ENCODE measurements at places on chromosomes 13 and 19.

- no peak for DNase-seq
These were observed 223.8 kb downstream of the MAB21L1 start for GRCh38 chr13:35252536-35253205.

GRCh38 chr13:111027458-111028439 is 87.4 kb upstream of the ARHGEF7 start:
- no peak for DNase-seq

GRCh38 chr13:66329988-66330451 is 900.1 kb downstream of the PCDH9 start:
- DNase-seq, result no peak

- DNase-seq, result no peak
These were observed 4.6 kb upstream of the DNM2 start for GRCh38 chr19:10713317-10713716.

DNA sequence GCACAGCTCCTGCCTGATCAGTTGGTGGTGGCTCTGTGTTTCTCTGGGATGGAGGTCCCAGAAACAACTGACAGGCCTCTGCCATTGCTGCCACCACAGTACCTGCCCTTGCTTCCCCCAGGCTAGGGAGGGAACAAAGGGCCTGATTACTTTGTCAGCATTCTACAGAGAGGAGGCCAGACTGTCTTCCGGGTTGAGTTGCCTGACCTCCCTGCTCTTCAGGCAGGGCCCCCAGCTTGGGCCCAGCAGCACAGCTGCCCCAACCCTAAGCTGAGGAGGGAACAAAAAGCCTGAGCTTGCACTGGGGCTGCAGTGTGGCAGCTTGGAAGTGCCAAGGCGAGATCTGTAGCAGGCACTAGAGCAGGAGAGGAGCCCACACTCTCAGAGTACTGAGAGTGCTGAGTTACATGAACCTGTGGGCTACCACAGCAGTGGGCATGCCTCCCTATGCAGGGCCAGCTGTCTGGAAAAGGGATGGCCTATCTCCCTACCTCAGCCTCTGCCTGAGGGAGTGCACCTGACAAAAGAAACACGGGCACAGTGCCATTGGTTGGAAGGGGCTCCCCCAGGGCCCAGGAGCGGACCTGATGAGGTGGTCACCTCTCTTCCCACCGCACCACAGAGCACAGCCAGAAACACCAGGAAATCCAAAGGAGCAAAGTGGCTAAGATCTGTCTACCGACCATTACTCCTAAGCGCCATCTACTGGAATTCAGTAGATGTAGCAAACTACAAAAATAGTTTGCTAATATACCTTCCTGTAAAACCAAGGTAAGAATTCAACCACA is 24.4 kb downstream of the SLC25A15 start:
- no peak for DNase-seq

- no peak for DNase-seq
These were observed 84.4 kb downstream of the ESD start for GRCh38 chr13:46712524-46712923.

- DNase-seq, result no peak
These were observed 19.8 kb upstream of the PCDH8 start for GRCh38 chr13:52868190-52868589.

DNA sequence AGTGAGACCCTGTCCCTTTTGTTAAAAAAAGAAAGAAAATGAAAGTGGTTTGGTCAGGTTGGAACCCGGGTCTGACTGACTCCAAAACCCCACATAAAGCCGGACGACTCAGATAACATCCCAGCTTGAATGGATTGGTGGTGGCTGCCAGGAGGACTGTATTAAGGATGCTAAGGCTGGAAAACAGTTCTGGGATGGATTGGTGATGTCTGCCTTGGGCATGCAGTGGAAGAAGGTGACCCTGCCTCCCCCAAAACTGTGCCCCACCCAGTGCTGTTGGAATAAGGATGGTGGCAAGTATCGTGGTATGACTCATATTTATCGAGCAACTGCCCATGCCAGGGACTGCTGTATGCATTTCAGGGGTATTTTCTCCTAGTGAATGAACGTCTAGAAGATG is 18.5 kb upstream of the COLGALT1 start:
- DNase-seq, result no peak

DNA sequence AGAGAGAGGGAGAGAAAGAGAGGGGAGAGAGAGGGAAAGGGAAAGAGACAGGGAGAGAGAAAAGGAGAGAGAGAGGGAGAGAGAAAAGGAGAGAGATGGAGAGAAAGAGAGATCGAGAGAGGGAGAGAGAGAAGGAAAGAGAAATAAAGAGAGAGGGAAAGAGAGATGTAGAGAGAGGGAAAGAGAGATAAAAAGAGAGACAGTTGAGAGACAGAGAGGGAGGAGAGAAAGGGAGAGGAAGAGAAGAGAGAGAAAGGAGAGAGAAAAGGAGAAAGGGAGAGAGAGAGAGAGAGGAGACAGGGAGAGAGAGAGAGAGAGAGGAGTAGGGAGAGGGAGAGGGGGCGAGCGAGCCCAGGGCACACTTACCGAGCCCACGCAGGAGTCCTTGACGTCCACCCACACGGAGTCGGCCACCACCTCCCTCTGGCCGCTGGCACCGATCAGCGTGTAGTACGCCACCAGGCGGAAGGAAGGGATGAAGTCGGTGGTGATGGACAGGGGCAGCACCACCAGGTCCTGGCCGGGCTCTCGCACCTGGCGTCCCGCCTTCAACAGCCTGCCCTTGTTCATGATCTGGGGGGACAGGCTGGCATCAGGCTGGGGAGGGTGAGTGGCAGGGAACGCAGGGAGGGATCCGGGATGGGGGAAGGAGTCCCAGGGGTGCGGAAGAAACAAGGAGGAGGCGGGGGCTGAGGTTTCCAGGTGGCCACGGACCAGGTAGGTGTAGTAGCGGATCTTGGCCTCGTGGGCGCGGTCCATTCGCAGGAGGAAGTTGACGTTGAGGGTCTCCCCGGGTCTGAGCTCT is 10.0 kb downstream of the C3 start:
- DNase-seq, result no peak

DNA sequence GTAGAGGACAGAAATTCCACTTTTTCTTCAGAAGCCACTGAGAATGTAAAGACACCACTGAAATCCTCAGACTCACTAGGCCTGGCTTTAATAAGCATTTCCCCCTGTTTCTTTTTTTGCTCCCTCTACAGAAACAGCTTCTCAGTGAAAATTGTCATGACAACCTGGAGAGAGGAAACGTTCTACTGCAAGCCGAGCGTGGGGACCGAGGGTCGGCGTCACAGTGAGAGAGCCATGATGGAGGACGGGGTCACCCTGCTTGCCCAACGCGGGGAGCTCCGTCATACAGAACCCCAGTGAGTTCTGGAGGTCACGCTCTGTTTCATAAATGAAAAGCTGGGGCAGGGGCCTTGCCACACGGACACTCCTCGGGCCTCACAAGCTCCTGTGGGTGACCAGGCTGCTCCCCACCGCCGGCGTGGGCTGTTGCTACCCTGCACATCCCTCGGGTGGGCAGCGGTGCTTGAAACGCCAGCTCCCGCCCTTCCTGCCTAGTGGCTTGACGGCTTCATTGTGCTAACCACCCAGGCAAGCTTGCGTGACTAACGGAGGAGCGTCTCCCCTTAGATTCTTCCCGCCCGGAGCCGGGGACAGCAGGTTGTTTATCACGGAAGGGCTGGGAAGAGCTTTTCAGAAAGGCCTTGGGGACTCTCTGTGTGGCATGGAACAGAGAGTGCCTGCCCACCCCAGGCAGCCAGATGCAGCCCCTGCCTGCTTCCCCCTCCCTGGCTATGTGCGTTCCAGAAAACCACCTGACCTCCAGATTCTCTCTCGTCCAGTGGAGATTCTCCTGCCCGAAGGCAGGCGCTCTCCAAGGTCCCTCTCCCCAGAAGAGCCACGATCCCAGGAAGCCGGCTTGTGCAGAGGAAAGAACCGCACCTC is 153.6 kb downstream of the KATNAL1 start:
- no peak for DNase-seq

DNA sequence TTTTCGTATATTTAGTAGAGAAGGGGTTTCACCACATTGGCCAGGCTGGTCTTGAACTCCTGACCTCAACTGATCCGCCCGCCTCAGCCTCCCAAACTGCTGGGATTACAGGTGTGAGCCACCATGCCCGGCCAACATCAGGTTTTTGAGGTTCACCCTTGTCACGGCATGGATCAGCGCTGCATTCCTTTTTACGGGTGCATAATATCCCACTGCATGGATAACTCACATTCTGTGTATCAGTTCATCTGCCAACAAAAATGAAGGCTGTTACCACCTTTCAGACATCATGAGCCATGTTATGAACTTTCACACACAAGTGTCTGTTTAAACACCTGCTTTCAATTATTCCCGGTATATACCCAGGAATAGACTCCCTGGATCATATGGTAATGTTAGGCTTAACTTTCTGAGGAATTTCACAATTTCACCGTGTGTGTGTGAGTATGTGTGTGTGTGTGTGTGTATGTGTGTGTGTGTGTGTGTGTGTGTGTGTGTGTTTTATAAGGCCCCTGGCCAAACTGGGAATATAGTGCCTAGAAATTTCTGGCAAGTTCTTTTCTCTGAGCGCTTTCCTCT is 52.2 kb downstream of the AP1M1 start:
- no peak for DNase-seq

DNA sequence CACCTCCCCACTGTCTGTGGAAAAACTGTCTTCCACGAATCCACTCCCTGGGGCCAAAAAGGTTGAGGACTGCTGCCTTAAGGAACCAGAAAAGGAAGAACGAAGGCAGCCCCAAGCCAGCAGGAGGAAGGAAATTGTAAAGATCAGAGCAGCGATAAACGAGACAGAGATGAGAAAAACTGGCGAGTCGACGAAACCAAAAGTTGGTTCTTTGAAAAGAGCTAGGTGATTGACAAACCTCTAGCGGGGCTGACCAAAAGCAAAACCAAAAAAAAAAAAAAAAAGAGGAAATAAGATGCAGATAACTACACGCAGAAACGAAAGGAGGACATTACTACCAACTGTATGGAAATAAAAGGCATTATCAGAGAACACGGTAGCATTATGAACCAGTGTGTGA is 76.9 kb downstream of the GADD45B start:
- DNase-seq, result peak; percentile 49

GRCh38 chr19:2051773-2052704 is 995 bp upstream of the MKNK2 start:
- peak; percentile 63 for DNase-seq

GRCh38 chr13:51519771-51520216 is 64.5 kb upstream of the WDFY2 start:
- DNase-seq, result no peak

DNA sequence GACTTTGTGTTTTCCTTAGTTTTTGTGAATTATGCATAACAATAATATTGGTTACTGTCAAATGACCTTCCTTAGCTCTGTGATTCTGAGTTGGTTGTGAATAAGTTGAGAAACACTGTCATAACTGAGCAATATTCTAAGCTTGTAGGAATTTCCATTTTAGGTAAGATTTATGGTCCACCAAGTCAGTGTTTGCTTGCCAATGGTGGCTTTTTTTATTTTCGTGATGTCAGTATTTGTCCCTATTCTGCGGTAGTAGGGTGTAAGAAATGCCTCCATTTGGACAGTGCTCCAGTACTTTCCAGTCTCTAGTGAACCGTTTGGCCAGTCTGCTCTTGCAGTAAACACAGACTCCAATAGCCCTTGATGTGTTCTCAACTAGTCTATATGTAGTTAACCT is 94.7 kb downstream of the FRY start:
- DNase-seq, result no peak

GRCh38 chr13:112956571-112957294 is 12.3 kb upstream of the MCF2L start:
- no peak for DNase-seq

- DNase-seq, result no peak
These were observed 84.0 kb downstream of the ALOX5AP start for GRCh38 chr13:30819136-30819888.

DNA sequence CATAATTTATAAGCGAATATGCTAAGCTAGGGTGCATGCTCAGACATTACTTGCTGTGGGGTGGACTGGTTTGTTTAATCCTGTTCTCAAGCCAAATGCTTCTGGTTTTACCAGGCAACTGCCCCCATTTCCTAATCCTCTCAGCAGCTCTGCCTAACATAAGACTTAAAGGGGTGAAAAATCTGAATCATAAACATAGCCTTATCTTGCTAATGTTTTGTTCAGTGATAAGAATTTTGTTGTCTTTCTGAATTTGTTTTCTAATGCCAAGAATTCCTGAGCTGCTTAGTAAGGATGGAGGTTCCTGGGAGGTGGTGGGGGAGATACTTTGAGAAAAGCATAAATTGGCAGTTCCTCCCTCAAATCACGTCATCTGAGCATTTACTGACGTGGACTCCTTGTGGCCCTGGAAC is 42.7 kb downstream of the ING1 start:
- DNase-seq, result no peak

- DNase-seq, result no peak
These were observed 305.2 kb downstream of the MTUS2 start for GRCh38 chr13:29125191-29125933.

GRCh38 chr19:31500197-31500830 is 151.1 kb upstream of the TSHZ3 start:
- DNase-seq, result no peak

Measured in effector memory CD8-positive, alpha-beta T cell (primary cell).